ENCODE measurements at places on chromosomes 2 and 18. TPM values are rescaled to one million over a fixed set of nuclear protein-coding genes. Genes with fewer than 3 reads are reported as not detected.
A peak's percentile ranks its signal among the peaks of the same experiment; 100 is the strongest.

DNA sequence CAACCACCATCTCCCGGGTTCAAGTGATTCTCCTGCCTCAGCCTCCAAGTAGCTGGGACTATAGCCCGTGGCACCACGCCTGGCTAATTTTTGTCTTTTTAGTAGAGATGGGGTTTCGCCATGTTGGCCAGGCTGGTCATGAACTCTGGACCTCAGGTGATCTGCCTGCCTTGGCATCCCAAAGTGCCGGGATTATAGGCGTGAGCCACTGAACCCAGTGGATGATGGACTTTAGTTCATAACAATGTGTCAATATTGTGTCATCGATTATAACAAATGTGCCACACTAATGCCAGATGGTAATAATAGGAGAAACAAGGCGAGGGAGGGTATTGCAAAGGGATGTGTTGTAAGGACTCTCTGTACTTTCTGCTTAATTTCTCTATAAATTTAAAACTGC lies 216.6 kb downstream of the ZBTB7C start:
- DNase-seq, result no peak

DNA sequence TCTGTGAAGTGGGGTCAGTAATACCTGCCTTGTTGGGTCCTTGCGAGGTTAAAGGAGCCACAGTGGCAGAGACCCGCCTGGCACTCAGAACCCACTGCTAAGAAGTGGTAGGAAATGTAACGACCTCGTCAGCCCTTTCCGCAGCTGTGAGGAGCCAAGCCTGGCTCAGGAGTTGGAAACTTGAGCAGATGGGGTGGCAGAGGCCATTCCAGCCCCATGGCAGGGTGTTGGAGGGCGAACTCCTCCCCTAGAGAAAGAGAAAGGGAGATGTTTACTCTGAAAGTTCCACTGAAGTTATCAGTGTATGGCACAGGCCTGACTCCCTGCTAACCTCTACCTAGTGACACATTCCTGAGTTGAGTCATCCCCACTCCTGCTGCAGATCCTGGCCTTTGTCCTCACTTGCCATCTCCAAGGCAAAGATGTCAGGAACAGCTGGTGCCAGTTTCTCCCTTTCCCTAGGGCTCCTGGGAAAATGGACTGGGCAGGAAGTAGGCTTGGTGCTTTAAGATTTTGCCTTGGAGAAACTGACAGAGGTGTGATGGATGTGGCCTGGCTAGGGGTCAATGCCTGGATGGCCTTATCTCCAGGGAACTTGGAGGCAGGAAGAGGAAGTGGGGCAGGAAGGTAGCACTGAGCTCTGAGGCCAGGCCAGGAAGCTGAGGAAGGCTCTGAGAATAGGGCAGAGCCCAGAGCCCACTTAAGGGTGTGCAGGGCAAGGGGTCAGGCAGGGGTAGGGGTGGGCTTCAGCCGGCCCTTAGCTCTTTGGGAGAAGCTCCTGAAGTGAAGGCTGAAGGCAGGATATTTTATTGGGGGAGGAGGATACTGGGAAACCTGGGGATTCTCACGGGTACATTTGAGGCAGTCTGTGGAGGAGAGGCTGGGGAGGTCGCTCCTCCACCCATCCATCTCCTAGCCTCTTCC lies 888 bp downstream of the VAMP5 start:
- peak; percentile 97 for DNase-seq

GRCh38 chr2:200616656-200617055 lies 30.8 kb downstream of the AOX1 start:
- no peak for DNase-seq

DNA sequence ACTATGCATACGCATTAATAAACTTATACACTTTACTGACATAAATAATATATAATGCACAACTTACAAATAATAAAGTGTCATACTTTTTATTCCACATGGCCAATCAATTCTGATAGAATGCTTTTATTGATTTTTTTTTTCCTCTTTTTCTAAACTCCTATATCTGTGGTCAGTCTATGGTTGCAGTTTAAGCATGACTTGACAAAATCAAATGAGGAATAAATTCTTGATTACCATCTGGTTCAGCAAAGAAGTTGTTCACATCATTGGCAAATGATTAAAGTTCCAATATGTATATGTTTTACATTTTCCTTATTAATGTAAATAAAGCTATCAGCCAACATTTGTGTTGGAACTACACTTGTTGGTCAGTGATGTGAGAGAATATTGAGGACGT lies 83.5 kb downstream of the EML6 start:
- no peak for DNase-seq

DNA sequence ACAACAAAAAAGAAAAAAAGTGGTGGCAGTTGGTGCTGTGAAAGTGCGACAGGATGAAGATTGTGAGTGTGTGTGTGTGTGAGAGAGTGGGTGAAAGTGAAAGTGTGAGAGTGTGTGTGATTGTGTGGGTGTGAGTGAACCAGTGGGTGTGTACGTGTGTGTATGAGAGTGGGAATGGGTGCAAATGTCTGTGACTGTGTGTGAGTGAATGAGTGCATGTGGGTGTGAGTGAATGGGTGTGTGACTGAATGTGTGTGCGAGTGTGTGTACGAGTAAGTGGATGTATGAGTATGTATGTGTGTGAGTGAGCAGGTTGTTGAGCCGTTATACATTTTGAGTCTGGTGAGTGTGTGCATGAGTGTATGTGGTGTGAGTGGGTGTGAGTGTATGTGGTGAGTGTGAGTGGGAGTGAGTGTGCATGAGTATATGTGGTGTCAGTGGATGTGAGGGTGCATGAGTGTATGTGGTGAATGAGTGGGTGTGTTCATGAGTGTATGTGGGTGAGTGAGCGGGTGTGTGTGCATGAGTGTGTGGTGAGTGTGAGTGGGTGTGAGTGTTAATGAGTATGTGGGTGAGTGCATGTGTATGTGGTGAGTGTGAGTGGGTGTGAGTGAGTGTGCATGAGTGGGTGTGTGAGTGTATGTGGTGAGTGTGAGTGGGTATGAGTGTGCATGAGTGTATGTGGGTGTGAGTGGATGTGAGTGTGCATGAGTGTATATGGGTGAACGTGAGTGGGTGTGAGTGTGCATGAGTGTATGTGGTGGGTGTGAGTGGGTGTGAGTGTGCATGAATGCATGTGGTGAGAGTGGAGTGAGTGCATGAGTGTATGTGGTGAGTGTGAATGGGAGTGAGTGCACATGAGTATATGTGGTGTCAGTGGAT lies 69.3 kb upstream of the HPCAL1 start:
- DNase-seq, result no peak

DNA sequence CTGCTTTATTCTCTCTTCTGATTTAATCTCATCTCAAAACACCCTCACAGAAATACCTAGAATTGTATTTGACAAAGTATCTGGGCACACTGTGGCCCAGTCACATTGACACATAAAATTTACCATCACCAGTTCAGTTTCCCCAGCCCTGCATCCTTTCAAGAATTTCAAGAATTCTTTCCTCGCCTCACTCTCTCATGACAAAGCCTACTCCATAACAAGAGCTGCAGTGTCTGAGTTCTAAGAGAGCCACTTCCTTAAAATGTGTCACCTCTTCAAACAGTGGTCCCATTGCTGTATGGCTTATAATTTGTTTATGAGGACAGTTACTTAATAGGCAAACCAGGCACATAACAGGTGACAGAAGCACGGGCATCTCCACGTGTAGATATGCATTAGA lies 90.9 kb upstream of the STK39 start:
- DNase-seq, result no peak

DNA sequence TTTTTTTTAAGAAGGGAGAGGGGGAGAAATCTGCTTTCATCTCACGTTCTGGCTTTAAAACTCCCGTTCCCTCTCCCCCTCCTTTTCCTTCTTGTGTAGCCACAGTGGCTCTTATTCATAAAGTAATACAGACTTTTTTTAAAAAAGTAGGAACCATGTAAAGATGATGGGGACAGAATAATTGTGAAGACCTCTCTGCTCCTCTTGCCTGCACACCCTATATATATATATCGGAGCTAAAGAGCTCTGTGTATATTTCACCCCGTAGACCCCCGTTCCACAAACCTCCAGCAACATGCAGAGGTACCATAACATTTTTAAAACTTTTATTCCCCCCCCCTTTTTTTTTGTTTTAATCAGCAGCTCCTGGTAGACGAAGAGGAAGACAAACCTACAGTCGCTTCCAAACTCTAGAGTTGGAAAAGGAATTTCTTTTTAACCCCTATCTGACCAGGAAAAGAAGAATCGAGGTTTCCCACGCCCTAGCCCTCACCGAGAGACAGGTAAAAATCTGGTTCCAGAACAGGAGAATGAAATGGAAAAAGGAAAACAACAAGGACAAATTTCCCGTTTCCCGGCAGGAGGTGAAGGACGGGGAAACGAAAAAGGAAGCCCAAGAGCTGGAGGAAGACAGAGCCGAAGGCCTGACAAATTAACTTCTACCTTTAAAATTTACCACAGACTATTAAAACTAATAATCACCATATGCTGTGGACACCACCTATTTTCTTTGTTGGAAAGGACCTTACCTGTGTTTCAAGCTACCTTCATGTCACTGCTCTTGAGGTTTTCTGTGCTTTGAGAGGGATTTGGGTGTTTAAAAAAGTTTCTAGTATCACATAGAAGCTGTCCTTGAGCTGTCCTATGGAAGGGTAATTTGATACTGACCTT lies 1.7 kb downstream of the HOXD8 start:
- peak; percentile 4 for DNase-seq

GRCh38 chr2:20106746-20107145 lies 55.3 kb upstream of the LAPTM4A start:
- no peak for DNase-seq

DNA sequence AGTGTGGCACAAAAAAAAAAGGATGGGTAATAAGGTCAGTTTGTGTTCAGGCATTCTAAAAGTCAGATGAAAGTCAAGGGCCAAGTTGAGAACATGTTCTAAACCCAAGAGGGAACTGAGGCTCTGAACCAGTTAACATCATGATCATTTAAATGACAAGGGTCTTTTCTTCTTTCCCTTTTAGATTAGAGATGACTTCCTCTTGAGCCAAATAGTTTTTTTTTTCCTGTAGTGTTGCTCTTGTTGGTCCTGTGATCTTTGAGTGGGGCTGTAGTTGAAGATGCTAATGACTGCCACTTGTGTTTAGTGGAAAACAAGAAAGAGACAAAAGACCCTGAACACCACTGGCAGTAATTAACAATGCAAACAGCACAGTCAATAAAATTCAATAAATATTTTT lies 482.7 kb upstream of the SYT4 start:
- no peak for DNase-seq

- DNase-seq, result no peak
Observed at GRCh38 chr18:10270151-10270571, 184.3 kb upstream of the APCDD1 start.

GRCh38 chr2:124526221-124526620 lies 501.1 kb downstream of the CNTNAP5 start:
- DNase-seq, result no peak

DNA sequence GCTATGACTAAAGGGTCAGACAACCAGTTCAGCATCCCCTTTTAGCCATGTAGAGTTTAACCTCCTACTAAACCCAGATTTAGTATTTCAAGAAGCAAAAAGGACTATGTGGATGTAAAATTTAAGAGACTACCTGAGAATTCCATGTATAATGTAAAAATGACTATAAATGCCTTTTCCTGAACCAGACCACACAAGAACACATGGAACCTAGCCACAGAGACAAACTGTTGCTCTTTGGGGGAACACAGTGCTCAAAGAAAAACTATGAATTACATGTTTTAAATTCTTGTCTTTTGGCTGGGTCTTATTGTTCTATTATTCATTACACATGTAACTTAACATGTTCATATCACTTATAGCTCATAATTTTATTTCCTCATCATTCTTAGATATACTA lies 192.8 kb downstream of the DNER start:
- no peak for DNase-seq

DNA sequence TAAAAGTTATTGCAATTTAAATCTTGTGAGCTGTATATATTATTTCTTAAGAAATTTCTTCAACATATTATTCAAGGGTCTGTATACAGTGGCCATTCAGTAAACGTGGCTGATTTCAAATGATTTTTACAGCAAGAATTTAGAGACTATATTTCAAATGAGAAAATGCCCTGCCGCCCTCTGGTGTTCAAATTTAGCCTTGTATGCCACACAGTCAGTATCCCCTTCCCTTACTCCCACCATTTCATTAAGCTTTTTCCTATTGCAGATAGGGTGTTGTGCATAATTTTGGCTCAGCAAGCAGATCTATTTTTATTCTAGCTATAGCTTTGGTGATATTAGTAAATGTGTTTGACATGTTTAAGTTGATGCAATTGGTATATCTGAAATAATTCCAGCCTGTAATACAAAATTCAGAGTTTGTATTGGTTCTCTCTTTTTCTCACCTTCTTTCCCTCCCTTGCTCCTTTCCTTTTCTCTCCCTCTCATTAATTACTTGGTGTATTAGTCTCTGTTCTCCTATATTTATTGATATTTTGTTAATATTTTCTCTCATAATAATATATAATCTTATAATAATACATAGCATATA lies 22.8 kb upstream of the SCN7A start:
- DNase-seq, result peak; percentile 52

GRCh38 chr18:59724103-59724502 lies 26.9 kb upstream of the CCBE1 start:
- DNase-seq, result no peak

The DOK6 gene
- not detected for total RNA-seq

The TBR1 gene
- total RNA-seq, result not detected

The CRYGC gene
- not detected for total RNA-seq

The AQP12A gene
- total RNA-seq, result not detected

The KCNIP3 gene
- 7.3 TPM for total RNA-seq

The CDH7 gene
- total RNA-seq, result not detected

The UNC80 gene
- not detected for total RNA-seq

The OTOF gene
- 2.1 TPM for total RNA-seq

The SAG gene
- total RNA-seq, result not detected

The EFEMP1 gene
- 12.3 TPM for total RNA-seq

The C18orf63 gene
- total RNA-seq, result not detected
